ENCODE measurements at places on chromosomes 3 and 15. TPM values are rescaled to one million over a fixed set of nuclear protein-coding genes. Genes with fewer than 3 reads are reported as not detected.

GRCh38 chr3:174953068-174953467, 93.9 kb downstream of the NAALADL2 start:
- no peak for DNase-seq
- no peaks in the 10 kb centered on the region for H3K36me3 ChIP-seq
- no peaks in the 10 kb centered on the region for H3K27me3 ChIP-seq
- no peak overlapping the region for H3K4me3 ChIP-seq

- H3K27me3 ChIP-seq = no peaks in the 10 kb centered on the region
- H3K4me1 ChIP-seq = peaks cover 6% of the 10 kb centered on the region
- H3K27ac ChIP-seq = no peak overlapping the region
- H3K4me3 ChIP-seq = no peak overlapping the region
- DNase-seq = no peak
- peaks cover 64% of the 10 kb centered on the region for H3K36me3 ChIP-seq
Measured at GRCh38 chr3:37338500-37338899, 164.1 kb upstream of the LRRFIP2 start.

DNA sequence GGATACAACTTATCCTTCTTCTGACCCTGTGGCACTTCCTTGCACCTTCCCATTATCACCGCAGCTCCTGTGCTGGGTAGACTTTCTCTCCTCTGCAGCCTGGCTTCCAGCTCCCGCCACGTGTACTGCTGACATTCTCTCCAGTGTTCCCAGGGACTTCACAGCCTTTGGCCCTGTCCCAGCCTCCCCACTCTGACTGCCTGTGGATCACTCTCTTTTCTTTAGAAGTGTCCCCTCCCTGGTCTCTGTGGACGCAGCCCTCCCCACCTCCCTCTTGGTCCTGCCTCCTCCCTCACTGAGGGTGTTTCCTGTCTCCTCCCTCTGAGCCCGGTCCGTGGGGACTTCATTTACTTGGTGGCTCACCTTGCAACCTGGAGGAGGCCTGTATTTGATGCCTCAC, 17.4 kb downstream of the PDIA5 start:
- H3K27ac ChIP-seq = no peak overlapping the region
- DNase-seq = no peak
- no peaks in the 10 kb centered on the region for H3K27me3 ChIP-seq
- no peaks in the 10 kb centered on the region for H3K36me3 ChIP-seq

- H3K4me3 ChIP-seq = no peak overlapping the region
- H3K36me3 ChIP-seq = no peaks in the 10 kb centered on the region
- H3K27me3 ChIP-seq = peaks cover 5% of the 10 kb centered on the region
- no peak for DNase-seq
- H3K27ac ChIP-seq = no peak overlapping the region
- peaks cover 4% of the 10 kb centered on the region for H3K4me1 ChIP-seq
Measured at GRCh38 chr15:79593119-79593869, 161.2 kb downstream of the MINAR1 start.

DNA sequence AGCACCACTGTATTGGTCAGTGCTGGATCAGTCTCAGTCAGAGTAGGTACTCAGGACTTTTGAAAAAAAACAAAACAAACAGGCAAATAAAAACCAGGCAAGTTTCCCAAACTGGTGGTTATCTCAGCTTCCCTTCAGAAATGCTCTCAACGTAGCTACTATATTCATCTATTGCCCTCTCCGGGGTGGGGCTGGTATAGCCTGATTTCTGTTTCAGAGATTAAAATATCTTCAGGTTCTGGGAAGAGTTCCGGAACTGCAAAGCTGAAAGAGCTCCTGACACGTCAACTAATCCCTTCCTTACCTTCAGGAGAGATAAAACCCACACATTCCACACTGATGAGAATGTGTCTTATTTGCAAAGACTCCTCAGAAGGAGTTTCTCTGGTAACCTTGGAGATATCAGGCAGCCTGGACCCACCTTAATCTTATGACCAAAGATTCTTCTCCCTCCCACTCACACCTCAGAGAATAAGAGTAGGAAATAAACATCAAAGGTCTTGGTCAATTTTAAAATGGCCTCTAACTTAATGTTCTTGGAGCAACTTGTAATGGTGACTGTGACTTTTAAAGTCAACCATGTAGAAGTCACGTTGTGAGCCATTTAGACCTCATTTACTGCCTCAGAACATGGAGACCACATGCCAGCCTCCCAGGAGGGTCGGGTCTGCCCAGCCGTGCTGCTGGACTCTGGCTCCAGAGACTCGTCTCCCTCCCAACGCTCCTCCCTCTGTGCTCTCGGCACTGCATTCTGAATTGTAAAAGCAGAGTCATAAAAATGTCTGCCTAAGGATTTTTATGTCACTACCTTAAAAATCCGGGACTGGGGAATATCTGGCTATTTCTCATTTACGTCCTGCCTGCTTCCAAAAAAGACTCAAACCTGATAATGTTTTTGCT, 53.8 kb downstream of the CDCP1 start:
- peaks cover 60% of the 10 kb centered on the region for H3K36me3 ChIP-seq
- H3K4me1 ChIP-seq = peaks cover 11% of the 10 kb centered on the region
- peaks cover 6% of the 10 kb centered on the region for H3K27me3 ChIP-seq
- no peak overlapping the region for H3K4me3 ChIP-seq
- no peak for DNase-seq

DNA sequence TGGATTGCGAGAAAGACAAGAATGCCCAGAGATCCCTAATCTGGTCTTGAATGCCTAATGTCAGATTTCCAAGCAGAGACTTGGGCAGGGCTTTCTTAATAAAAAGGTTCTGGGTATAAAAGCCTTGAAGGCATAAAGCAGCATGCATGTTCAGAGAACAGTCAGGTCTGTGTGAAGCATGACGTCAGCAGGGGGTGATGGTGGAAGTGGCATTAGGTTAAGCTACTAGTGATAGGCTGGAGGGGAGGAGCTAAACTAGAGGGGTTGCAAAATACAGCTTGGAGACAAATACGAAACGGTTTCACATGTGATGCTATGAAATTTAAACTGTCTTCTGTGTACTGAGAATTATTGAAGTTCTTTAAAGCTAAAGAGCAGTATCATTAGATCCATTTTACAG, 125.6 kb downstream of the VPS8 start:
- no peak overlapping the region for H3K4me3 ChIP-seq

DNA sequence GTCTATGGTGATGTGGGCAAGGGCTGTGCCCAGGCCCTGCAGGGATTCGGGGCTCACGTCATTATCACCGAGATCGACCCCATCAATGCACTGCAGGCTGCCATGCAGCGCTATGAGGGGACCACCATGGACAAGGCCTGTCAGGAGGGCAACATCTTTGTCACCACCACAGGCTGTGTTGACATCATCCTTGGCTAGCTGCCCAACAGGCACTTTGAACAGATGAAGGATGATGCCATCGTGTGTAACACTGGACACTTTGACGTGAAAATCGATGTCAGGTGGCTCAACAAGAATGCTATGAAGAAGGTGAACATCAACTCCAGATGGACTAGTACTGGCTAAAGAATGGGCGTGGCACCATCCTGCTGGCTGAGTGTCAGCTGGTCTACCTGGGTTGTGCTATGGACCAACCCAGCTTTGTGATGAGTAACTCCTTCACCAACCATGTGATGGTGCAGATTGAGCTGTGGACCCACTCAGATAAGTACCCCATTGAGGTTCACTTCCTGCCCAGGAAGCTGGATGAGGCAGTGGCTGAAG, 6.1 kb upstream of the USP8 start:
- no peak overlapping the region for H3K4me3 ChIP-seq
- H3K4me1 ChIP-seq = no peaks in the 10 kb centered on the region
- H3K27ac ChIP-seq = no peak overlapping the region
- DNase-seq = no peak
- H3K36me3 ChIP-seq = no peaks in the 10 kb centered on the region

DNA sequence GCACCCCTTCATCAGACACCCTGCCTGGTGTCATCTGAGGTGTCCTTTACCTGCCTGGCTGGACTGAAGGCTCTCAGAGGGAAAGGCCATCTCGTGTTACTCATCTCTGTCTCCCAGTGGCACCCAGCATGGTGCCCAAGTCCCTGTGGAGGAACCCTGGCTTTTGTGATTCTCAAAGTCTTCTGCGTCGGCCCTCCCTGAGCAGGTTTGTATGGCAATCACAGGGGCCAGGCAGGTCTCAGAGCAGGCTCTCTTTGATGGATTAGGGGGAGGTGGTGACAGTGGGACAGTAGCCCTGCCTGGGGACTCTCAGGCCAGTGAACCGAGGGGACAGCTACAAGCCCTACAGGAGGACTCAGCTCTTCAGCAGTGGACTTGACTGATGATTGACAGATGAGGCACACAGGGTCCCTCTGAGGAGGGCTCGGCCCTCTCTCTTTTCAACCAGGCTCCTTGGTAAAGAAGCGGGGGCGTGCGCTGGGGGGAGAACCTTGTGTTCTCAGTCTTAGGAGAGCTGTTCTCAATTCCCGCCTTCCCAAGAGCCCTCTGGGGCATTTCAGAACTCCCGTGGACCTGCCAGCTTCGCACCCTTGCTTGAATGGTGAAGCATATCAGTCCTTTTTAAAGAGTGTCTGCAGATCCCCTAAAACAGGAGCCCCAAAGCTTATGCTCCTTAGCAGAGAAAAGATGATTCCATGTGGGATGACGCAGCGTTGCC, 108.3 kb downstream of the VGLL4 start:
- DNase-seq = no peak
- no peaks in the 10 kb centered on the region for H3K36me3 ChIP-seq
- no peak overlapping the region for H3K27ac ChIP-seq
- H3K27me3 ChIP-seq = no peaks in the 10 kb centered on the region

- peaks cover 11% of the 10 kb centered on the region for H3K27me3 ChIP-seq
- no peak for DNase-seq
- no peaks in the 10 kb centered on the region for H3K4me1 ChIP-seq
- H3K4me3 ChIP-seq = no peak overlapping the region
- H3K27ac ChIP-seq = no peak overlapping the region
- no peaks in the 10 kb centered on the region for H3K36me3 ChIP-seq
Measured at GRCh38 chr3:52162250-52162872, 8.1 kb upstream of the POC1A start.

Gene ADAMTS9
- not detected for total RNA-seq

Gene RAMAC
- 26.5 TPM for total RNA-seq

Gene ZBTB20
- 11.0 TPM for total RNA-seq

- H3K36me3 ChIP-seq = no peaks in the 10 kb centered on the region
- no peak overlapping the region for H3K4me3 ChIP-seq
- no peak overlapping the region for H3K27ac ChIP-seq
- H3K4me1 ChIP-seq = no peaks in the 10 kb centered on the region
- peaks cover 82% of the 10 kb centered on the region for H3K27me3 ChIP-seq
- DNase-seq = no peak
Measured at GRCh38 chr3:147387291-147387884, 19.0 kb downstream of the ZIC4 start.

GRCh38 chr3:59559721-59560435, 510.1 kb upstream of the CFAP20DC start:
- H3K4me1 ChIP-seq = peaks cover 20% of the 10 kb centered on the region
- H3K36me3 ChIP-seq = peaks cover 9% of the 10 kb centered on the region
- no peak for DNase-seq
- no peak overlapping the region for H3K27ac ChIP-seq
- H3K27me3 ChIP-seq = no peaks in the 10 kb centered on the region
- H3K4me3 ChIP-seq = no peak overlapping the region

Measured in activated CD4-positive, alpha-beta T cell treated with anti-CD3 and anti-CD28 coated beads, Interleukin-2, amount 10 ng/mL, durations not matched to agents 7 days and 5 days (primary cell).